Smooth muscle cell of the umbilical artery (primary cell): ENCODE measurements at places on chromosomes 6 and 20. TPM values are rescaled to one million over a fixed set of nuclear protein-coding genes. Genes with fewer than 3 reads are reported as not detected.

Gene SLPI
- total RNA-seq: not detected in 2 replicates

Gene OR12D3
- not detected in 2 replicates for total RNA-seq

Gene ADGB
- under 0.01 TPM in 1 of 2 replicates, not detected in the other for total RNA-seq

Gene DNAAF9
- total RNA-seq: 18.4 and 33.4 TPM in 2 replicates

Gene HSPA12B
- total RNA-seq: under 0.01 TPM in 1 of 2 replicates, not detected in the other

Gene FAM83C
- not detected in 2 replicates for total RNA-seq

Gene GMNN
- total RNA-seq: 10.1 and 17.5 TPM in 2 replicates

Gene RAMACL
- 0.74 and 2.1 TPM in 2 replicates for total RNA-seq

Gene COL19A1
- 0.59 and 1.0 TPM in 2 replicates for total RNA-seq

Gene HCK
- not detected in 2 replicates for total RNA-seq

Gene KCNK16
- total RNA-seq: not detected in 2 replicates

Gene KHDC1L
- not detected in 2 replicates for total RNA-seq

Gene GRM4
- 0.23 and 0.30 TPM in 2 replicates for total RNA-seq

Gene BPIFB1
- total RNA-seq: not detected in 2 replicates

Gene AVP
- total RNA-seq: not detected in 2 replicates

Gene MYCT1
- 0.46 and 0.59 TPM in 2 replicates for total RNA-seq

Gene TRIM10
- not detected in 2 replicates for total RNA-seq

Gene GPR6
- not detected in 2 replicates for total RNA-seq

Gene ATG5
- 56.8 and 61.8 TPM in 2 replicates for total RNA-seq

Gene SLC22A16
- total RNA-seq: not detected in 2 replicates

Gene MAS1
- under 0.01 TPM in 1 of 2 replicates, not detected in the other for total RNA-seq

Gene OR2H1
- not detected in 2 replicates for total RNA-seq

Gene MAFB
- total RNA-seq: 0.14 and 0.30 TPM in 2 replicates

Gene AHI1
- total RNA-seq: 25.5 and 37.2 TPM in 2 replicates

Gene RRAGD
- 0.37 and 0.59 TPM in 2 replicates for total RNA-seq

Gene BACH2
- 0.74 and 1.5 TPM in 2 replicates for total RNA-seq

Gene RNF5
- total RNA-seq: 14.9 and 24.6 TPM in 2 replicates

Gene HLA-DQA1
- total RNA-seq: not detected in 2 replicates

Gene PNLDC1
- total RNA-seq: 0.28 TPM in 1 of 2 replicates, not detected in the other

Gene C6orf118
- not detected in 2 replicates for total RNA-seq

Gene RBPJL
- not detected in 2 replicates for total RNA-seq

Gene SH3BGRL2
- total RNA-seq: 4.2 and 7.2 TPM in 2 replicates

Gene LRRN4
- 0.14 TPM in 1 of 2 replicates, not detected in the other for total RNA-seq

Gene ANGPT4
- not detected in 2 replicates for total RNA-seq

Gene RREB1
- total RNA-seq: 13.1 and 24.3 TPM in 2 replicates

Gene HTR1E
- total RNA-seq: not detected in 2 replicates

Gene HLA-G
- total RNA-seq: not detected in 2 replicates

Gene BANF2
- not detected in 2 replicates for total RNA-seq

Gene GNMT
- 0.30 TPM in 1 of 2 replicates, not detected in the other for total RNA-seq
